ENCODE measurements at places on chromosomes 4 and X.

DNA sequence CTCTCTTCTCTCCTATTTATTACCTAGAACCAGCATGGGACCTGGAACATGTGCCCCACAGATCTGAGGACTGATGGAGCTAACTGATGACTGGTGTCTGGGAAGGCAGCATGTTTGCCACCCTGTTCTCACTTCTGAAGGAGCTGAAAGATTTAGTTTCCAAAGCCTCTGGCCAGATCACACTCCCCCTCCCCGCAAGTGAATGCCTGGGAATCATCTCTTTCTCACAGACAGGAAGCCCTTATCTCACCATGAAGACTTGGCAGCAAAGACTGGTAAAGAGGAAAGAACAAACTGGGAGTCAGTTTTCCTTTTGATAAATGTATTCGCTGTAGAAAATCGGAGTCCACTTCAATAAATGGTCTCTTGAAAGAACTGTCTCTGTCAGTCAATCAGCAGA, 21.0 kb upstream of the PCYT1B start:
- no peak for DNase-seq

DNA sequence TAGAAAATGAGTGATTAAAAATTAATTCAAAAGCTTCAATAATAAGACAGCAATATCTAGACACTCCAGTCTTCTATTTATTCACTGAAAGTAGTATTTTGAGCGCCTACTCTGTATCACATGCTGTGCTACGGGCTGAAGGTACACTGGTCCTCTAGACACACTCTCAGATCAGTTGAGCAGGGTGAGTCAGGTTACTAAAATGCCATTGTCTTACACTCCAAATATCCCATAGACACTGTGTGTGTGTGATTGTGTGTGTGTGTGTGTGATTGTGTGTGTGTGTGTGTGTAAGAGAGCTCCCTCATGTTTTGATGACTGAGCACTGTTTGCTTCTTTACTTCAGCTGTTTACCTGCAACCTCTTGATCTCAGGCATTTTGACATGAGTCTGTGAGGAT, 342.8 kb upstream of the BOD1L1 start:
- no peak for DNase-seq

- DNase-seq: no peak
Observed at GRCh38 chr4:6549445-6549844, 25.5 kb upstream of the MAN2B2 start.

DNA sequence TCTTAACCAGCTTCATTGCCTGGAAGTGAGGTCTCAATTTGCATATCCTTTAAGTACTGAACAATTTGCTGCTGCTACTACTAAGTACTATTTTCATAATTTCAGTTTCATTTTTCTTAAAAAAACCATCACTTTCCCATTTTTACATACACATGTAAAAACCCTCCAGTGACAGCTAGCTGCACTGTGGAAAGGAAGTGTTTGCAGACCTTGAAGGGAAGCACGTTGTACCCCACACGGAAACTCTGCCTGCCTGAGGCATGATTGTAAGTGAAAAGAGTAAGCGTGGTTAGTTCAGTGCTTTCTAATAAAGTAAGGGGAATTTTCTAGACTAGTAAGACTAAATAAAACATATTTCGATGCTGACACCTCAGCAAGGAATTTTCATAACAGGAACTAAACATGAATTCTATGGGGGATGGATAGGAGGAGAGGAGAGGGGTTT, 103.6 kb downstream of the RAPGEF2 start:
- DNase-seq: no peak

DNA sequence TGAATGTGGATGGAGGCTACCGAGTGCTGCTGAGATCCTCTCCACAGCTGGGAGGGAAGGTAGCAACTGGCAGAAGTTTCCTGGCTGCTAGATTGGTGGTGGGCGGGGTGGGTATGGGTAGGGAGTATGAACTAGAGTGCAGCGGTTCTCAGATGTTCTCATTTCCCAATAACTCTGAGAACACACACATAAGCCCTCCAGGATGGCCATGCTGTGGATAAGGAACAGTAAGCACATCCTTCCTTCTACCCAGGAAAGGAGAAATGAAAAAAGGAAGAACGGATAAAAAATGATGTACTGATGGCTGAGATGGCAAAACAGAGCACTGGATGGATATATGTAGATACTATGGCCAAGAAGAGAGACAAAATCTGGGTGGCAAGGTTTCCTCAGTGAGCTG, 116.0 kb downstream of the ZNF827 start:
- DNase-seq: no peak

- DNase-seq: no peak
Observed at GRCh38 chr4:94063084-94063483, 144.6 kb upstream of the SMARCAD1 start.

- DNase-seq: no peak
Observed at GRCh38 chr4:119977076-119977940, 89.3 kb downstream of the MAD2L1 start.

GRCh38 chr4:99156992-99157391, 12.9 kb upstream of the ADH4 start:
- DNase-seq: no peak

GRCh38 chr4:90071289-90072235, 55.6 kb upstream of the CCSER1 start:
- no peak for DNase-seq

DNA sequence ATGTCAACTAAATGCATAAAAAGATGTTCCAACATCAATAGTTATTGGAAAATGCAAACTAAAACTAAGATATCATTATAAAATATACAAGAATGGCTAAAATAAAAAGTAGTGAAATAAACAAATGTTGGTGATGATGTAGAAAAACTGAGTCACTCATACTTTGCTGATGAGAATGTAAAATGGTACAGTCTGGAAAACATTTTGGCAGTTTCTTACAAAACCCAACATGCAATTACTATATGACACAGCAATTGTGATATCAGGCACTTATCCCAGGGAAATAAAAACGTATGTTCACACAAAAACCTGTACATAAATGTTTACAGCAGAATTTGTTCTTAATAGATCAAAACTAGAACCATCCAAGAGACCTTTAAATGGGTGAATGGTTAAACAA, 182.6 kb downstream of the RTL9 start:
- DNase-seq: no peak

- DNase-seq: no peak
Observed at GRCh38 chr4:104490096-104490769, 4.5 kb downstream of the CXXC4 start.

- no peak for DNase-seq
Observed at GRCh38 chr4:147538711-147539110, 57.8 kb downstream of the EDNRA start.

DNA sequence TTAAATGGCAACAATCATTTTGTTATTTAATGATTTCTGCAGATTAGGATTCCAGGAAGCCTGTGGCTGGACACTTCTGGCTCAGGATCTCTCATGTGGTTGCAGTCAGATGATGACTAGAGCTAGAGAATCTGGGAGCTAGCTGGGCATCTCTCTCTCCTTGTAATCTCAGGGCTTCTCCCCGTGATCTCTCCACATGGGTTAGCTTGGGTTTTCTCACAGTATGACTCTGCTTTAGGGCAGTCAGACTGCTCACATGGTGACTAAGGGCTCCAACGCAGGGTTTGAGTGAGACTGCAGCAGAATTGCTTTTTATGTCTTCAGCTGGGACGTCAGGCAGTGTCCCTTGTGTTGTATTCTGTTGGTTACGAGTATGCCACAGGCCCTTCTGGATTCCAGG, 361.4 kb downstream of the CBLL2 start:
- DNase-seq: no peak

GRCh38 chr4:113232194-113232593, 182.7 kb downstream of the ANK2 start:
- no peak for DNase-seq

DNA sequence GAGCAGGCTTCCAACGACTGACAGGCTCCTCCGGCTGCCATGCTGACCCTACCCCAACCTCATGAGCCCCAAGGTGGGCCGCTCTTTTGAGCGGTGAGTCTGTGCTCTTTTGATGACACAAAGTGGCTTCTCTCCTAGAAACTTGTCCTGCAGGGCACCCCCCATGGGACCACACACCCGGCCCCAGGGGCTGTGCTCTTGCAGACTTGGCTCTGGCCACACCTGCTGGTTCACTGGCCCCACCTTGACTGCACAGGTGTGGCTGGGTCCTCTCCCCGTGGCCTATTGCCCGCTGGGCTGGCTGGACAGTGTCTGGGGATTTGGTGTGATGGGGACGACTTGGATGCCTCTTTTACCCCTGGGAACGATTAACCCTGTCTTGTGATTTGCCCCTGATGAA, 1.5 kb upstream of the CPZ start:
- DNase-seq: no peak

- DNase-seq: no peak
Observed at GRCh38 chr4:31183256-31183655, 463.1 kb downstream of the PCDH7 start.

DNA sequence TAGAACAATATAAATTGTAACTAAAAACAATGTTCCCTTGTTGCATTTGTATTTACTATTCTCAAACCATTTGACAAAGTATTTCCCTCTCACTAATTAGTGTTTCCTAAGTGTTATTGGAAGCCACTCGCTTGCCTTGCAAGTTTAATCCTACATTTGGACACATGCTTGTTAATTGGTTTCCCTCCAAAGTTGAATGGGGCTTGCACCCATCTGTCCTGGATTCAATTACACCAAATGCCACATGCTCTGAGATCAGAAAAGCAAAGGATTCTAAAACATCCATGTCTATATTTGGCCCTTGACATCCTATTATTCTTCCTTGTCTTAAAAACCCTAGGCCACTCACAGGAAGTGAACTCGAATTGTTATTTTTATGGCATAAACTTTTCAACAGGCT, 146.6 kb downstream of the AMELX start:
- DNase-seq: no peak

- DNase-seq: no peak
Observed at GRCh38 chrX:132331000-132331399, 111.8 kb upstream of the RAP2C start.

- no peak for DNase-seq
Observed at GRCh38 chr4:31043382-31044062, 323.4 kb downstream of the PCDH7 start.

- no peak for DNase-seq
Observed at GRCh38 chr4:1476140-1476513, 69.9 kb upstream of the NKX1-1 start.

GRCh38 chr4:15482842-15483241, 13.2 kb downstream of the CC2D2A start:
- DNase-seq: no peak

DNA sequence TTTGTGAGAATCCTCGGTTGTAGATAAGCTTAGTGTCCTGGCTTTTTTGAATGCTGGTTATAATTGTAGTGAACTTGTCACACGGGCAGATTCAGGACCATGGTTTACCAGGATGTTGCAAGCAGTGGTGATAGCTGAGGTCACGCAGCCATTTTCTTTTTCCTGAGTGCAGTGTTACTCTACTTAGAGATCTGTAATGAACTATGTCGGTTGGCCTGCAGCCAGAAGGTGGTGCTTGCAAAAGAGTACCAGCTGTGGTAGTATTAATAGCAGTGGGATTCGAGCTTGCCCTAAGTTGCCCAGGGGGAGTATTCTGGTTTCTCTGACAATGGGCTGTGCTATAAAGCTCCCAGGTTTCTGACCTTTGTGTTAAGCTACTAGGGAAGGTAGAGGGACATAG, 368.9 kb downstream of the SLITRK2 start:
- DNase-seq: no peak

GRCh38 chr4:156521631-156522030, 450.0 kb downstream of the PDGFC start:
- no peak for DNase-seq

- peak; percentile 86 for DNase-seq
Observed at GRCh38 chr4:6199422-6199921, 877 bp downstream of the JAKMIP1 start.

DNA sequence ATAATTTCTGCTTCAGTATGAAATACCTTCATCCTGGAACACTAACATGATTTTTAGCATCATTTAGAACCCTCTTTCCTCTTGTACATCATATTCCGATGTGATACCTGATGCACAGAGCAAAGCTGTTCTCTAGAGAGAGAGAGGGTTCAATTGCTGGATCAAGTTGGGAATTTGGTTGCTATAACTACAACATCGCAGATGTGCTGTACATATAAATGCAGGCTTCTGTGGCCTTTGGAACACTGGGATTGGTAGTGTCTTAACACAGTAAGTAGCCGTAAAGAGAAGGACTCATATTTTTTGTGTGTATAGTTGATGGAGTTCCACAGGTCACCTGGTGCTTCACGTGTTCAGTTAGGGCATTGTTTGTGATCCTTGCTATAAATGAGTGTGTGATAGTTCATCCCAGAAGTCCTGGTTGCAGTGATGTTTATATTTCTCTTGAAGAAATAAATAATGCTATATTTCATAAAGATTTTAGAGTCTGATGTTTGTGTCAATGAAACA, 119.2 kb downstream of the RAPGEF2 start:
- DNase-seq: no peak

DNA sequence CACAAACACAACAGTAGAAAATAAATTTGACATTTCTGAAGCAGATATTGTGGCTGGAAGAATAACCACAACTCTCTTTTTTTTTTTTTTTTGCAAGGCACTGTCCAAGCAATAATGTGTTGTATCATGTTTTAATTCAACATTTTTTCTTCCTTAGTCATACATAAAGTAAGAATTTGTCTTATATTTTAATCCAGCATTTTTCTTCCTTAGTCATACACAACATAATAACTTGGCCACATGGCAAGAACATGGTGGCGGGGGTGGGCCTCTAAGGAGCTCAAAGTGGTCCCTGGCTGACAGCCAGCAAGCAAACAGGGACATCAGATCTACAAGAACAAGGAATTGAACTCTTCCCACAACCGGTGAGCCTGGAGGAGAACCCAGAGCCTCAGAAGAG, 20.2 kb downstream of the FBXW7 start:
- no peak for DNase-seq

GRCh38 chr4:5510504-5510903, 197.9 kb downstream of the EVC2 start:
- no peak for DNase-seq

- no peak for DNase-seq
Observed at GRCh38 chr4:181991369-181992108, 251.7 kb upstream of the TENM3 start.

- no peak for DNase-seq
Observed at GRCh38 chr4:1365271-1366178, 18.5 kb downstream of the UVSSA start.

DNA sequence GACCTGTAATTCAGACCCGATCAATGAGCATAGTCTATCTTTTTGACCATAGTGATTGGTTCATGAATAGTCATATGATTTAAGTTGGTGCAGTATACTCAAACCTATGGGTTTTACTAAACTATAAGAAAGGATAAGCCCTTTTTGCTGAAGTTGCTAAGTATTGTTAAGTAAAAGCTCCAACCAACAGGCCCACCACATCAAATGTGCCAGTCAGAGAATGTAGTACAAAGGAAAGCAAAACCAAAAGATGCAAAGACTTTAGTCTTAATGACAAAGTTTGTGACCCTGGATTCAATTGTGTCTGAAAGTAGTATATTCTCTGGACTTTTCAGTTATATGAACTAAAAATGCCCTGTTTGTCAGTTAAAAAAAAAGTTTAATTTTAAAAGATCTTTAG, 208.1 kb upstream of the TET2 start:
- DNase-seq: no peak

GRCh38 chrX:108022491-108023089, 22.3 kb upstream of the VSIG1 start:
- no peak for DNase-seq

All from NK-92 treated with Interleukin-12 subunit alpha and Interleukin-12 subunit beta, amount 100 ng/mL, for 24 hours (cell line).